ENCODE measurements at places on chromosomes 3 and 15.
A peak's percentile ranks its signal among the peaks of the same experiment; 100 is the strongest.

DNA sequence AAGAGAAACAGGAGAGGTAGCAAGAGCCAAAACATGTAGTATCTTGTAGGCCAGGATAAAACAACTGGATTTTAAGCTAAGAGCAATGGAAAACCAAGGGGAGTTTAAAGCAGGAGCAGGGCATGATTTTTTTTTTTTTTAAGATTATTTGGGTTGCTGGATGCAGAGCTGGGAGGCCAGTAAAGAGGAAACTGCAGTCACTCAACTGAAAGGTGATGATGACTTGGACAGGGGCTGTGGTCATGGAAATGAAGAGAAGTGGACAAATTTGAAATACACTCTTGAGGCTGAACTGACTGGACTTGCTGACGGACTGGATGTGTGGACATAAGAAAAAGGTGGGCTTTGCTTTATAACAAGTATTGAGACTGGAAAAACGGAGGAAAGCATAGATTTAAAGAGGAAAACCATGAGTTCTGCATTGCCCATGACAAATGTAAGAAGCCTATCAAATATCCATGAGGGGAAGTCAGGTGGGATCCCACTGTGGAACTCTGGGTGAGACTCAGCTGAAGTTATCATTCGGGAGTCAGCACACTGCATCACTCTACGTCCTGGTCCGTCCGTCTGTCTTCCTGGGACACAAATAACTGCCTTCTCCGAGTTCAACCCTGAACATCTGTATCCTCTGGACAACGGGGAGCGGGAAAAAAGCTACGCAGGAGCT is 688 bp downstream of the XPC start:
- DNase-seq, result no peak

DNA sequence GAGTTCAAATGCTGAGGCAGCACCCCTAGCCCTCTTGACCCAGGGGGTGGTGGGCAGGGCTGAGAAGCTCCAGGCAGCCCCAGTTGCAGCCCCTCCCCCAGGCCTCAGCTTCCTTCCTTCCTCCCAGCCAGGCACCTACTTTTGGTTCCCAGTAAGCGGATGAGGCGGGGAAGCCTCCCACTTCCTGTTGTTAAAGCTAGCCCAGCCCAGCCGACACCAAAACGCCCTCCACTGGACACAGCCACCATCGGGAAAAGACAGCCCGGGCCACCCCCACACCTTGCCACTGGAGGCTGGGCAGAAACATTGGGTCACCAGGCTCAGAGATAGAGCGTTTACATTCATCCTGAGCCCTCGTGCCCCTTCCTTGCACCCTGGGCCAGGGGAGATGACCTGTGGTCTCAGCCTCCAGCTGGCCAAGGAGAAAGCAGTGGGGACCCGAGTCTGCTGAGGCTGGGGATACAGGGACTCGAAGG is 3.5 kb downstream of the DUSP7 start:
- peak; percentile 84 for DNase-seq

DNA sequence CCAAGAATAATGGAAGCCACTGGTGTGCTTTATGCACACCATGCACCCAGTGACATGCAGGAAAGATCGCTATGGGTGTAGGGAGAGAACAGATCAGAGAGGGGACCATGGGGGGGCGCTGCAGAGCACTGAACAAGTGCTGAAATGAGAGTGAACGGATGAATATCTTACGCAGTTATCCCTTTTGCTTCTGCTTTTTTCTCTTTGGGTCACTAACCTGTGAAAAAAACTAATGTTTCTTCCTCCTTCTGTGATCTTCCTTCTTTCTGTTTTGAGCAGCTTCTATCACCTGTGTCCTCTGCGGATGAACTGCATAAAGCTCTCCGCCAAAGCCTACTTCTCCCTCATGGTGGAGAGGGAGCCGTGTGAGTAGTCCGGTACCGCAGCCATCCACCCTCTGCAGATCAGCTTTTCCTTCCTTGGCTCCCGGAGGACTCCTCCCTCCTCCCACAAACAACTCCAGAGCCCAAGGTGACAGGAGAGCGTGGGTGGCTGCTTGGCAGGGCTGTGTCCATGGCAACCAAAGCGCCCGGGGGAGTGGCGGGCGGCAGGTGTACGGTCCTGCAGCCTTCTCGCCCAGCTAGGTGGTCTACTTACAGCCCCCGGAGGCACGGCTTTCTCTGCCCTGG is 106.2 kb downstream of the DGKG start:
- no peak for DNase-seq

GRCh38 chr15:40722934-40723333 is 28.0 kb downstream of the RAD51 start:
- no peak for DNase-seq

DNA sequence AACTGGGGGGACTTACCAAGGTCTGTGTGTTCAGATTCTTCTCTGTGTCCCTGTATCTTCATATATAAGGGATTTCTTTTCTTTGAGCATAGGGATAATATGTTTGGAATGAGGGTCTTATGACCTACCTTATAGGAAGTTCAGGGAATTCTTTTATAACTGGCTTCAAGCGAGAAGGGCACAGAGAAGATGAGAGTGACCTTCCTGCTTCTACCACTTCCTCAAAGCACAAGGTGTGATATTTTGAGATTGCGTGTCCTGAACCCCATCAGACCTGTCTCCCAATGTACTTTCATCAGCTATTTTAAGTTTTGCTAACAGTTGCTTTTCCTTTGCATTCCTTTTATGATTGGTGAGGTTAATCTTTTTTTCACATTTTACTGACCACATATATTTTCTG is 3.1 kb upstream of the PSMD6 start:
- DNase-seq, result no peak

DNA sequence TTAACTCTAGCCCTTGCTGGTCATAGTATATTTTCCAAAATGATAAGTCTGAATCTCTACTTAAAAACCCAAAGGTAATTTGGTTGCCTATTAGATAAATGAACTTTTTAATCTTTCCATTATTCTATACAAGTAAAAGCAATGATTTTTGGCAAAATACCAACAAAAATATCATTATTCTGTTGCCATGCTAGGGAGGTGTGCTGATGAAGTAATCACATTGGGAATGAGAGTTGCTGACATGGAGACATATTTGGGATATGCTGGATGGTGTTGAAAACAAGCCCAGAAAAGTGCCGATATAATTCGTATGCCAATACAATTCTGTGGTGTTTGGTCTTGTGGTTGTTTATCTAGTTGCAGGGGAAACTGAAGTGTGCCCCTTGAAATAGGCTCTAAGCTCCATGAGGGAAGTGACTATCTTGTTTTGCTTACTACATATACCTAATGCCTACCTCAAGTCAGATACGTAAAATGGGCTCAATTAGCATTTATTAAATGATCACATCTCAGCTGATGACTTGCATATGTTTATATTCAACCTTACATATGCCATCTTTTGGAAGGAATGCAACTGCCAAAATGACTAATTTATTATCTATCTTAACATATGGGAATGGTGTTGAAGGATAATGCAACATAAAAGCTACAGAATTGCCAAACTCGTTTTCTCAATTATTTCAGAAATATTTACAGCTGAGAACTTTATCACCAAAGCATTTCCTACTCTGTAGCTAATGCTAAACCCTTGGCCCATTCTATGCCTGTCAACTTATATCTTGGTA is 5.8 kb downstream of the TOPBP1 start:
- no peak for DNase-seq
